Stimulated activated CD4-positive, alpha-beta T cell treated with anti-CD3 and anti-CD28 coated beads, Interleukin-1b, Interleukin-23, amount 100 ng/mL, for 1 hour (primary cell): ENCODE measurements at places on chromosomes 7 and 10.

DNA sequence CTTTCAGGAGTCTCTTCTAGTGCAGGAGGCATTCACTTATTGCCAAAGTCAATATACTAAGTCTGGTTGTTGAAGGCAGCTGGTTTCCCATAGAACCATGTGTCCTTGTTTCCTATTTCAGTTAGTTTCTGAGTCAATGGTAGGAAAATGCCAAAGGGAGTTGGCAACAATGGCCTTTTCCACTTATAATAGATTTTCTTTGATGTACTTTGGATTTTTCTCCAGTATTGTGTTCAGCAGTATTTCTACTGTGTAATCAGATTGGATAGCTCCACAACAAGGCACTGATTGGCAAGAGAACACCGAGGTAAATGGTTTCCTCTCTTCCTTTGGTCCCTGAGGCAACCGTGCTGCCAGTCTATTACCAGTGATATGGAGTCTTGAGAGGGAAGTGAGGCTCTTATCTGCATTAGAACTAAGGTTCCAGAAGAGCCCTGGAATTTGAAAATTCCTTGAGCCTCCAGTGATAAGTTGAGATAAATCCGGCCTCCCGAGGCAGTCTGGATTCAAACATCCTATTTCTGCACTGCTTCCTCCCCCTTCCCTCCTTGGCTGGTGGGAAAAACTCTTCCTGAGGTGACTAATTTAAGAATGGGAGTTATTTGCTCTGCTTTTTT is 7.9 kb upstream of the SEPTIN7 start:
- no peak for DNase-seq

- DNase-seq = no peak
Measured at GRCh38 chr10:58086763-58087150, 180.9 kb downstream of the IPMK start.

DNA sequence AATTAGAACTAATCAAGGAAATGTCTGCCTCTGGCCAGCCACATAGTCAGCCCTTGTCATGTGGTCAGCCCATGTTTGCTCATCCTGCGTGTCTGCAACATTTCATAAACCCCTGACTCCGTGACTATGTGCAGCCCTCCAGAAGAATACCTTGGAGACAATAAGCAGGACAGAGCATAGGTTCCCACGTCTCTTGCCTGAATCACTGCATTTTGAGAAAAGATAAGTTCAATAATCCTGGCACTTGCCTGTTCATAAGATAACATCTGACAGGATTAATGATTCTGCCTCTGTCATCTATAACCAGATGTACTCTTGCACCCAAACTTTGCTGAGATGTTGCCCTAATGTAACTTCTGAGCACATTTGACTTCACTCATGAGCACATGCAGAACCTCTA is 78.4 kb downstream of the AKR1D1 start:
- DNase-seq = no peak

DNA sequence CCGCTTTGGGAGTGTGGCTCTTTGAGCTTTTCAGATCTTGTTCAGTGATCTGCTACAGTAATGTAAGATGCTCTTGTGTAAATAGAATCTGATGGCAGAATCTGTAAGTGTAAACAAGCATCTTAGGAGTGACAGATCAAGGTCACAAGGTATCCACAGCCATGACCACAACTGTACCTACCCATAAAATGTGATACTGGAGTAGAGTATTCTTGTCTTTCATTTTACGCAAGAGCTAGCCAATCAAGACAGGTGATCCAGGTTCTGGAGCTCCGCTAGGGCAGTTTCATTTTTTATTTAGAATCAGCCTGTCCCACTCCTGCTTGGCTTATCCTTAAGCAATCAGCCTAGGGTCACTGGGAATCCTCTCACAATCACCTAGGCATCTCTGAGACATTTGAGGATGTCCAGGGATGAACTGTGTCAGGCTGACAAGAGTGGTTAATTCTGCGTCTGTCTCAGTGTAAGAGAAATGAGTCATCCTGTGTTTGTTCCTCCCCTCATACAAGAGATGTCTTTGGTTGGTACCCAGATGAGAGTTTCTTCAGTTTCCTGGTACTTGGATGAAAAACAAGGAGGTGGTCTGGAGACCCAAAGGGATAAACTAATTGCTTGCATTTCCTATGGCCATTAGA is 13.6 kb downstream of the ZNF138 start:
- no peak for DNase-seq

GRCh38 chr10:130054021-130054420 is 56.6 kb downstream of the C10orf143 start:
- no peak for DNase-seq
